ENCODE measurements at places on chromosomes 12 and 14.

GRCh38 chr12:6207259-6207925 is 7.2 kb downstream of the CD9 start:
- DNase-seq: no peak

GRCh38 chr12:82517808-82518207 is 159.5 kb downstream of the METTL25 start:
- DNase-seq: no peak

- DNase-seq: no peak
Measured at GRCh38 chr14:38122241-38122640, 85.5 kb upstream of the SSTR1 start.

- DNase-seq: no peak
Measured at GRCh38 chr12:89281539-89281867, 70.8 kb downstream of the DUSP6 start.

GRCh38 chr14:49578141-49578540 is 8.0 kb downstream of the RPS29 start:
- no peak for DNase-seq

DNA sequence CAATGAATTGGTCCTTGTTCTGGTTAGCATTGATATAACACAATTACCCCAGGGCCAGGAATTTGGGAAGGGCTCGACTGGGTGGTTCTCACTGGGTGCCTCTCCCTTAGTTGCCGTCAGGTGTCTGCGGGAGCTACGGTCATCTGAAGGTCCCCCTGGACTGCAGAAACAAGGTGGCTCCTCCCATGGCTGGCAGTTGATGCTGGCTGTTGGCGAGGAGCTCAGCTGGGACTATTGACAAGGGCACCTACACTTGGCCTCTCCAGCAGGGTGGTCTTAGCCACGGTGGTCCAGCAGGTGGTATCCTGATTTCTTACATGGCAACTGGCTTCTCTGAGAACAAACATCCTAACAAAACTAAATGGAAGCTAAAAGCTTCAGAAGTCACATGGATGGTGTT is 41.0 kb upstream of the RGS6 start:
- DNase-seq: no peak

DNA sequence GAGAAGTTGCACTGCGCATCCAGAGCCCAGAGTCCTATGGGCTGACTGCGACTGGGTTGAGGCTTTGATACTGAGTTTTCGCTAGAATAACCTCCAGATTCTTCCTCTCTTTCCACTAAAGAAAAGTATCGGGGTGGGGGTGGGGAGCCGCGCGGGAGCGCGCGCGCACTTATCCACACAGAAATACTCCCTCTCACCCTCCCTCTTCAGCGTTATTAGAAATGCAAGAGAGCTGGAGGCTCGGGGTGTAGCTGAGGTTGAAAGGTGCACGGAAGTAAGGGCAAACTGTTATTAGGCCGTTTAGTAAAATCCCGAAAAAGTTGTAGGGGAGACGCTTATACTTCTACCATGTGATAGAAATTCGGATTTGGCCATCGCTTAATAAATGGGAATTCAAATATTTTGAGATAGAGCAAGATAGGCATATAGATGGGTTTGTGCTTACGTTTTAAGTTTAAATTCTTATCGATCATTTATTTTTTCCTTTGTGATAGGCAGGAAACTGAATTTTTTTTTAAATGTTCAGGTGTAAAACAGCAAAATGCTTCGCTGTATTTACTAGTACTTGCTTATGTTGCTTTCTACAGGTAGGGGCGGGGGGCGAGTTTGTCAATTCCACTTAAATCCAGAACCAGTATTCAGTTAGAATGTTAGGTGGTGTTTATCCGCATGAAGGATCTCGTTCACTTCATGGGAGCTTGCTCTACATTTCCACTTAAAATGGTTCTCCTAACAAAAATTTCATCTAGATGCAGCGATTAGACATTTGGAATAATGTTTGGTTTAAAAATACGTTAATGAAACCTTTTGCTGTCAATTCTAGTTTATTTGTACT is 1.1 kb downstream of the ARHGAP5 start:
- DNase-seq: no peak

DNA sequence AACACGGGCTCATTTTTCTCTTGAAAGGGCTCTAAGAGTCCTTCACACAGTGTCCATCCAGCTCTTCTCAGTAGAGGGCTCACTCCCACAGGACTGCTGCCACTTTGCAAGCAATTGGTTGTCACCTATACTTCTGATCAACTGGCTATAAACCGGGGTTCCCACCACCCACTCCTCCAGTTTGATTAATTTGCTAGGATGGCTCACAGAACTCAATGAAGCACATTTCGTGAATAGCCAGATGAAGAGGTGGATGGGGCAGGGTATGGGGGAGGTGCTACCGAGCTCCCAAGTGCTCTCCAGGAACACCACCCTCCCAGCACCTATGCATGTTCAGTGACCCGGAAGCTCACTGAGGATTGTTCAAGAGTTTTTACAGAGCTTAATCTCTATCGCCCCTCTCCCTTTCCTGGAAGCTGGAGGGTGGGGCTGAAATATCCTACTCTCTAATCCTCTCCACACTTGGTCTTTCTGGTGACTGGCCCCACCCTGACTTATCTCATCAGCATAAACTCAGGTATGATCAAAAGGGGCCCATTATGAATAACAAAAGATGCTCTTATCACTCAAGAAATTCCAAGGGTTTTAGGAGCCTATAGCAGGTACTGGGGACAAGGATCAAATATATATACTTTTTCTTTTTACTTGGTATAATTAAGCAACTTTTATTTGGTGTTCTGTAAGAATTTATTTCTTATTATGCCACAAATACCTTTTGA is 13.9 kb upstream of the EGLN3 start:
- no peak for DNase-seq

GRCh38 chr12:46699986-46700385 is 125.8 kb downstream of the SLC38A4 start:
- no peak for DNase-seq

DNA sequence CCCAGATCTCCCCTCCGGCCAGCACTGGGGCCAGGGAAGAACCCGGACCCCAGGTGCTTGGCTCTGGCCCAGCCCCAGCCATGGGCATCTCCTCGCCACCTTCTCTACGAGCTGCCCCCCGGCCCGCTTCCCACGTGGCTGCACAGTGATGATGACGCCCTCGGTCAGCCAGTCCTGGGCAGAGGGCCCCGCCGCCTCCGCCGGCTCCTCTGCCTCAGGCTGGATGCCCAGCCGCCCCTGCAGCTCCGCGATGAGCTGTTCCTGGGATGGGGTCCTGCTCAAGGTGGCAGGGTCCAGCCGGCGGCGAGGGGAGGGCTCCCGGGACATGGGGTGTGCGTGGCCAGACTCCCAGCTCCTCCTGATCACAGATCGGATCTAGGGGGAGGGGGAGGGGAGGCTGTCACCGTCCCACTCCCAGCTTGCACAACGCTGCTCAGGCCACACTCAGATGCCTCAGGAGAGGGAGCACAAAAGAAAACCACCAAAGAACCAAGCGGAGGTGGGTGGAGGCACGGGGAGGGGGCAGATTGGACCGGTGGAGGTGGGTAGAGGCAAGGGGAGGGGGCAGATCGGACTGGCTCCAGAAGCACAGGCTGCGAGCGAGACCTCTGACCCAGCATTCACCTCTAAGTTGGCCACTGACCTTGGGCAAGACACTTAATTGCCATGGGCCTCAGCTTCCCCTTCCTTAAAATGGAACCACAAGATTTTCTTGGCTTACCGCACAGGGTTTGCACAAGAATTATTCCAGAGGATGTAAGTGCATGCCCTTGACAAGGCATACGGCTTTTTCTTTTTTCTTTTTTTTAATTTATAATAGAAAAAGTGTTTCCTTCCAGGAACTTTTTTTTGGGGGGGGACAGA is 16.1 kb upstream of the RPLP0 start:
- no peak for DNase-seq

DNA sequence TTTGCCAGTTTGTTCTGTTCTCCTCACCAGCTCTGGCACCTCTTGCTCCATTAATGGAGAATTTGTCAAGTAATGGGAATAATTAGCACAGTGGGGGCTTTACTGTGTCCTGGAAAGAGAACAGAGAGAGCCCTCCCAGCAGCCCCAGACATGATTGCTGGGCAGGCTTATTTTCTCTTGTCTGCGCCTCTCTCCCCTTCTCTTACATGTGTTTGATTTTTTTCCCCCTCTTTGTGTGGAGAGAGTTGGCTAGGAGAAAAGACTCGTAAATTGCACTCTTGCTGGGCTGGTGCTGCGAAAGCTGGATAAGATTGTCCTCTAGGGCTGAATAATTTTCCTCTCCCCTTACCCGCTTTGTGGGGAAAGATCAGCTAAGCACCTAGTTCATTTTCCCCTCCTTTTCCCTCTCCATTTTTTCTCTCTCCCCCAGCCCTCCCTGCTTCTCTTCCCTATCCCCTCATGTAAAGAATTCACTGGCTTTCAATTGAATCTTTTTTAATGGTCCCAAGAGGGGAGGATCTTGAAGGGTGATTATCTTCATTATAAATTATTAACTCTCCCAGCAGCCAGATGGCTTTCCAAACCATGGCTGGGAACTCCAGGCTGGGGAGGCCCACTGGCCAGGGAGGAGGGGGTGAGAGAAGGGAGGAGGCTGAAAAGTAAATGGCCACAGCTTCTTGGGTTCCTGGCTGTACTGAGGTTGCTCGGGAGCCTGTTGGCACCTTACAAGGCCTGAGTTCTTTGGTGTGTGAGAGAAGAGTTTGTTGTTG is 62.2 kb downstream of the NRXN3 start:
- DNase-seq: no peak

DNA sequence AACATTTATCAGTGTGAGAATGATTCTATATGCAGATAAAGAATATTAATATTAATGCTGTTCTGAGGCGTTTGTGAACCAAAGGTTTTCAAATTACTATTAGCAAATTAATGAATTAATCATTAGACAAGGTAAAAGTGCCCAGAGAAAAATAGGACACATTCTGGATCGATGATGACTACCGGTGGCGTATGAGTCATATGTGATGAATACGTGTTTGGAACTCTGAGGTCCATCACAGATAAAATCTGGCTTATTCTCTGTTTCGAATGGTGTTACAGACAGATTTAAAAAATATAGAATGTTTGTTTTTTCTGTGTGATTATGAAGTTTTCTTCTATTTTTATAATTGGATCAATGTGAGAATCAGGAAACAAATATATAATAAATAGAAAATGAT is 79.2 kb upstream of the RTL1 start:
- no peak for DNase-seq

GRCh38 chr14:87813211-87813610 is 179.8 kb downstream of the GALC start:
- DNase-seq: no peak

- DNase-seq: no peak
Measured at GRCh38 chr14:104579507-104579906, at the start of gene C14orf180. Gene C14orf180, plus strand, starts transcription at chr14:104579764. Its CDS starts 6,667 bp downstream, at chr14:104586431.

GRCh38 chr12:34021071-34021470 is 1.2 kb upstream of the ALG10 start:
- no peak for DNase-seq

DNA sequence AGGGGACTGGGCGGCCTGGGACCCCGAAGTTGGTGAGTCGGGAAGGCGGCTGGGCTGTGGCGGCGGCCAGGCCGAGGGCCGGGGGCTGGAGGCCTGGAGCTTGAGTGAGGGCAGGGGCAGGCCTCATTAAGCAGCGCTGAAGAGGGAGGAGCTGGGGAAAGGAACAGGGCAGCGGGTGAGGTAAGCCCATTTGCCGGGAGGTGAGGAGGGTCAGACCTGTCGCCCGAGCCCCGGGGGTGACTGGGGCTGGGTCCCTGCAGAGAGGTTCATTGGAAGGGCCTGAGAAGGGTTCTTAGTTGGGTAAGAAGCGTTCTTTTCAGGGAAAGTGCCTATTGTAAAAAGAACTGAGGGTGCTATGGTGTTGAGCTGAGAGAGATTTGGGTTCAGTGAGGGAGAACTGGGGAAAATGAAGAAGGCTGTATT is 441 bp downstream of the RAB5B start:
- peak; percentile 44 for DNase-seq

DNA sequence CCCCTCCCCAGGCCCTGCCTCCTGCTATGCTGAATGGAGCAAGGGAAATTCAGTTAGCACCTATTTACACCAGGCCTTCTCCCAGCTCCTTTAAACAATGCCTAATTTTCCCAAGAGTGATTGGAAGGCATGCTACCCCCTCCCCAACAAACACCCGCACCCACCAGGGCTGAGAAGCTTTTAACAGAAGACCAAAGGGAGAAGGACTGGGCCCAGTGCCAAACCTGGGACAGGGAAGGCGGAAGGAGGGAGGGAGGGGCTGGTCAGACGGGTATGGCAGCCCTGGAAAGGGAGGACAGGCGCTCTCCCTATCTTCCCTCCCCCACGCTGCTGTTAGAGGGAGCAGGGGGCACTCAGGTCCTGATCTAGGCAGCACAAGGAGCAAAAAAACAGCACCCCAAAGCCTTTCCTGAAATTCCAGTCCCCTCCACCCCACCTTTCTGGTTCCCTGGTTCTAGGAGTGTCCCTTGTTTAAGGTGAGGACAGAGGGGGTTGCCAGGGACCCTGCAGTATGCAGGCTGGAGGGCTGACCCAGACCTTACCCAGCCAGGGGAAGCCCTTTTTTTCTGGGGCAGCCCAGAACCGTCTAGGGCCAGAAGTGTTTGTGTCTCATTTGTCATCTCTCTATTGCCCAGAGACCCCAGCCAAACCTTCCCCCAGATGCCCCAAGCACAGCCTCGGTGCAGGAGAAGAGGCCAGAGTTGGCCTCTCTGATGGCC is 2.4 kb upstream of the KRT8 start:
- DNase-seq: no peak

All from stimulated activated naive CD8-positive, alpha-beta T cell treated with anti-CD3 and anti-CD28 coated beads, Interleukin-15, Interleukin-2, amounts not matched to agents 100 U/mL and 50 U/mL, for 24 hours (primary cell).